ENCODE measurements at places on chromosomes 7 and 10.
A peak's percentile ranks its signal among the peaks of the same experiment; 100 is the strongest.

GRCh38 chr7:140591180-140591902 is 49.3 kb downstream of the DENND2A start:
- DNase-seq = no peak

- no peak for DNase-seq
These were observed 116.1 kb downstream of the ARL4A start for GRCh38 chr7:12803542-12803941.

DNA sequence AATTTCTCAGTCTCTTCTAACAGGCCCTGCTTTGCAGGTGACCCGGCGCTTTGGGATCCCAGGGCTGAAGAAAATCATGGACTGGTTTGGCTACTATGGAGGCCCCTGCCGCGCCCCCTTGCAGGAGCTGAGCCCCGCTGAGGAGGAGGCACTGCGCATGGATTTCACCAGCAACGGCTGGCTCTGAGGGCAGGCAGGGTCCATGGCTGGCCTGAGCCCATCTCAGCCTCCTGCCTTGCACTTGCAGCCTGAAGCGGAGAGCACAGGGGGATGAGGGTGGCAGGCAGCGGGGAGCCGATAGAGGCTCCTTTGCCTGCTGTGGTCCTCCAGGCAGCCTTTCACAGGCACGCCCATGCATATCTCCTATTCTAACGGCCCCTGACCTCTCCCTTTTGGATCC is 21.8 kb downstream of the MORN4 start:
- DNase-seq = no peak

GRCh38 chr7:43847496-43847895 is 21.8 kb downstream of the MRPS24 start:
- no peak for DNase-seq

- no peak for DNase-seq
These were observed 100.5 kb downstream of the TACC2 start for GRCh38 chr10:122089311-122090017.

GRCh38 chr10:69502589-69502988 is 51.3 kb downstream of the TSPAN15 start:
- no peak for DNase-seq

- DNase-seq = no peak
These were observed 716.6 kb upstream of the GALNT17 start for GRCh38 chr7:70415179-70415972.

GRCh38 chr10:103193107-103193819 is at the start of gene NT5C2:
Gene NT5C2, minus strand, starts transcription at chr10:103193272. Its CDS starts 18,314 bp downstream, at chr10:103174958.
- DNase-seq = peak; percentile 42

- no peak for DNase-seq
These were observed 142.3 kb downstream of the ARHGAP22 start for GRCh38 chr10:48462482-48463020.

DNA sequence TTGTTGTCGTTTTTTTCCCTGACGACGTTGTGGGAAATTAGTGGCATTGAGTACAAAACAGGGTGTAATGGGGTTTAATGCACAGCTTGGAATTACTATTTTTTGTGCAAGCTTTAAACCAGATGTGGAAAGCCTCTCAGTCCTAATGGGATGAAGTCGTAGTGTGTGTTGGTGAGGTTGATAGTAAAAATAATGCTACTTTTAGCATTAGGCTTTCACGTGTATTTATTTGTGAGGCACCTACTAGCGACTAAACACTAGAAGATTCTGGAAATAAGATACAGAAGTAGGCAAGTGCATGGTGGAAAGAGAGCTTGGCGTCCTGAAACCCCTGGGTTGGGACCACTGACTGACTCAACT is 588 bp upstream of the ORC5 start:
- DNase-seq = no peak

DNA sequence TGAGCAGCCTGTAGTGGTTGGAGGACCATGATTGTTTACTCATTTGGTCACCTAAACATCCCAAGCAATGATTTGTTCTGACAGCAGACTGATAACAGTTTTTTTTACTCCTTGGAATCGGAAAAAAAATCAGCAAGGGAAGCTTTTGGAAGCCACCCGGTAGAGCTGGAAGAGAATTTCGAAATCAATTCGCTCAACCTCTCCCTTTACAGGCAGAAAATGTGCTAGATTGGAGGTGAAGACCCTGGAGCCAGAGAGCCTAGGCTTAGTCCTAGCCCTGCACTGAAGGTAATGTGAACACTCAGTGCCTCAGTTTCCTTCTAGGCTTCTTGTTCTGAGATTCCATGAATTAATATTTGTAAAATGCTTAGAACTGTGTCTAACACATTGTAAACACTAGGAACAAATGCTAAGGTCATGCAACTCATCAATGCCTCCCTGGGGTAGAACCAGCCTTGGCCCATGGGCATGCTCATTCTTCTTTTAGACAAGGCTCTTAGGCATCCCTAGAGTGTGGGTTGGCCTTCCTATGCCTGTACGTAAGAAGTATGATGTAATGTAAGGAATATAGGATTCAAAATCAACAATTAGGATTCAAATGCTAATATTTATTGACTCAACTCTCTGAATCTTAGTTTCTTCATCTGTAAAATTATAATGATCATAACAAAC is 52.7 kb downstream of the MET start:
- DNase-seq = peak; percentile 25

DNA sequence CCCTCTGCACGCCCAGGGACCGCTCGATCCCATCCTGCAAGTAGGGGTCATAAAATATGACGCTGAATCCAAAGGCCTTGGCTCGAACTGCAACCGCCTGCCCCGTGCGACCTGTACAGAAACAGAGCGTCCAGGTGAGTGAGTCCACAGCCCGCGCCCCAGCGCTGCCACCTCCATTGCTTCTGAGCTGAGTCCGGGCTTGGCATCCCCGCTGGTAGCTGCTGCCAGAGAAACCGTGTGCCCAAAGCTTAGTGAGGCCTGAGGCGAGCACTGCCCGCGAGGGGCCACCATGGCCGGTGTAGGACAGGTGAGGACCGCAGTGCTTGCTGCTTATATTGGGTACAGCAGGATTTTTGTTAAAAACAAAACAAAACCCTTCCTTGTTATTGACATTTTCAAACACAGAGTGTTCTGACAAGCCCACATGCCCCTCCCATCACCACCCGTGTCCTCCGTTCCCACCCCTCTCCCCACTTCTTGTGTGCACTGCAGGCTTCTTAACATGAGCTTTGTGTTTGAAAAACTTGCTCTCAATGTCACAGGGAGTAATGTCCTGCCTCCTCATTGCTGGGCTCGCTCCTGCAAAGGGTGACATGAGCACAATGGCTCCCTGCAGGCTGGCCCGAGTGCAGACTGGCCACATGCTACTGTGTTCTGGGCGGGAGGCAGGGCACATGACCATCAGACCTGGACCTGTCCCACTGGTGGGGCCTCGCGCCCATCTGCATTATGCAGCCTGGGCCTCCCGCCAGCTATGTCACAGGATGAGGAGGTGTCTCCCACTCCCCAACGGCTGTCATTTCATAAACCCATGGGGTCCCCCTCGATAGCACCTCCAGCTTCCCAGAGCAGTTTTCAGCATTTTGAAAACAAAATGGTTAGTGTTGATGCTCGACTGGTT is 52.9 kb downstream of the ZRANB1 start:
- no peak for DNase-seq
